ENCODE measurements at places on chromosomes 12 and 14.
A peak's percentile ranks its signal among the peaks of the same experiment; 100 is the strongest.

GRCh38 chr14:68131907-68132306 lies 312.3 kb downstream of the RAD51B start:
- no peak for DNase-seq

DNA sequence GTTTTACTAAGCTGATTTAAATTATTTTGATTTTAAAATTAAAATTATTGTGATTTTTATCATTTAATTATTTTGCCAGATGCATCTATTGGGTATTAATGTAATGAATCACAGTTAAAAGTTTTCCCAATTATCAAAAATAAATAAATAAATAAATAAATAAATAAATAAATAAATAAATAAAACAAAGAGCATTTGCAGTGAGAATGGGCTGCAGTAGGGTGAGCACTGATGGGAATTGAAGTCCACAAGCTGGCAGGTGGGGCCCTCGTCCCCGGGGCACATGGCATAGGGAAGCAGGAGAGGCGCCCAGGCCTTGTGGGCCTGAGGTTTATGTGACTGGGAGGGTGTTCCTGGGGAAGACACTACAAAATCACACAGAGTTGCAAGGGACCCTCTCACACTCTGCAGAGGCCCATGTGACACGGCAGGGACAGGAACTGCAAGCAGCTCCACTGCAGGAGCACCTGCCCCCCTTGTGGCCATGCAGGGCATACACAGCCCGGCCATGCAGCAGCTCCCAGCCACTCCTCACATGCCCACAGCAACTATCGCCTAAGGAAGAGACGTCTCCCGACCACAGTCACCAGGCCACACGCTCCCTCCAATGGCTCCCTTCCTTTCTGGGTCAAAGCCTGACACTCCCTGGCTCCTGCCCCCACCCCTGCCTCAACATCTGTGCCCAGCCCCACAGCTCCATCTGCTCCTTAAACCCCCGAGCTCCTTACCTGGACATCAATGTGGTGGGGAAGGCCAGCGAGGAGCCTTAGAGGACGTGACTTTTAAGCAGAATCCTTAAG lies 256.3 kb upstream of the SFSWAP start:
- peak; percentile 60 for DNase-seq

DNA sequence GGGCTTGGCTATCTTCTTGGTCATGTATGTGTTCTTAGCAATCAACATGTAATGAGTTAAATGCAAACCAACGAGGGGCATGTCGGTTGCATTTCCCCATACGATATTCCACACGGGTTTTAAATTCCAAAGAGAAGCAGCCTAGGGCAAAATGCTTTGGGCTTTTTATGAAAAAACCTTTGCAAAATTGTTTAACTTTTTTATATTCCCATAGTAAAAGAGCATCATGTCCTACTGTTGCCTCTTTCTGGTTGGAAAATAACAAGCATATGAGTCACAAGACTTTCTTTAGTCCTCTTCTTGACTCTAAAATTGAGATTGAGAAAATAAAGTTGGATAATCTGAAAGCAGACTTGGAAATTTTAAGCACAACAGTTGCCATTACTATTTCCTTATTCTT lies 3.8 kb upstream of the DIO2 start:
- no peak for DNase-seq

DNA sequence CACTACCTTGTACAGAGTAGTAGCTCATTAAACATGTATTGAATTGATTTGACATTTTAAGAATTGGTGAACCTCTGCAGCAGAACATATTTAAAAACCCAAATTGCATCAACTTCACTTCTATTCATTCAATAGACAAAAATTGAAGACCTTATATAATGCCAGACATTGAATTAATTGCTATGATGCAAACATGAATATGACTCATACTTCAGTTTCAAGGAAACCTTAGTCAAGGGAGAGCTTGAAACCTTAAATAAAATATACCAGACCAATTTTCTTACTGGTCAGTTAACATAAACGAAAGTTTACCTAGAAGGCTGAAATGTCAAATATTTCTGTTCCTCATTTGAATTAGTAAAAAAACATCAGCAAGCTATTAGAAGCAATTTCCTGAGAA lies 5.0 kb upstream of the MGAT4C start:
- no peak for DNase-seq

- no peak for DNase-seq
Measured at GRCh38 chr12:5059358-5059757, 15.7 kb downstream of the KCNA5 start.

All from ACHN (cell line).